ENCODE measurements at places on chromosomes 11 and 22. TPM values are rescaled to one million over a fixed set of nuclear protein-coding genes. Genes with fewer than 3 reads are reported as not detected.

GRCh38 chr11:88114486-88115045, 60.7 kb downstream of the RAB38 start:
- peaks cover 7% of the 10 kb centered on the region for H3K4me1 ChIP-seq
- H3K27me3 ChIP-seq = no peaks in the 10 kb centered on the region
- H3K27ac ChIP-seq = no peak overlapping the region
- no peak for DNase-seq
- no peak overlapping the region for H3K4me3 ChIP-seq

- peaks cover 34% of the 10 kb centered on the region for H3K27me3 ChIP-seq
- no peaks in the 10 kb centered on the region for H3K4me1 ChIP-seq
- no peaks in the 10 kb centered on the region for H3K36me3 ChIP-seq
- H3K4me3 ChIP-seq = no peak overlapping the region
- no peak overlapping the region for H3K27ac ChIP-seq
- DNase-seq = no peak
Observed at GRCh38 chr11:85815186-85815931, 4.4 kb upstream of the SYTL2 start.

GRCh38 chr22:25482868-25483639, 81.4 kb upstream of the GRK3 start:
- no peaks in the 10 kb centered on the region for H3K36me3 ChIP-seq
- no peak overlapping the region for H3K4me3 ChIP-seq
- H3K27ac ChIP-seq = no peak overlapping the region
- H3K4me1 ChIP-seq = no peaks in the 10 kb centered on the region

GRCh38 chr11:85798361-85798760, 12.6 kb downstream of the SYTL2 start:
- no peak overlapping the region for H3K27ac ChIP-seq
- no peaks in the 10 kb centered on the region for H3K4me1 ChIP-seq

GRCh38 chr22:36826262-36826661, 9.4 kb upstream of the PVALB start:
- H3K36me3 ChIP-seq = no peaks in the 10 kb centered on the region
- H3K27ac ChIP-seq = no peak overlapping the region
- no peak for DNase-seq
- no peaks in the 10 kb centered on the region for H3K27me3 ChIP-seq
- H3K4me3 ChIP-seq = no peak overlapping the region

DNA sequence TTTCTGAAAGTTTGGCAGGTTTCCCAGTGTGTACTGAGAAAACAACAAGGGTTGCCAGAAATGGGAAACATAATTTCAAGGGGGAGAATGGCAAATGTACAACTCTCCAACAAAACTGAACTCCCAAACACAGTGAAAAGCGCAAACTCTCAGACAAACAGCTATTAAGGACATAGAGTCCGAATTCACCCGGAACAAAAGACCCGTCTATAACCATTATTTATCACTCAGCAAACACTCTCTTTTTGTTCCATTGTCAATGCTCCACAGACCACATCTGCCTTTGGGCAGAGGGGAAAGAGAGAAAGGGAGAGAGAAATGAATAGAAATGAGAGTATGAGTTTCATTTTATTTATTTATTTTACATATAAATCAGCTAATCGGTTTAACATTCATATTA, 21.7 kb downstream of the KIRREL3 start:
- H3K36me3 ChIP-seq = no peaks in the 10 kb centered on the region
- no peak overlapping the region for H3K4me3 ChIP-seq
- H3K4me1 ChIP-seq = no peaks in the 10 kb centered on the region
- H3K27ac ChIP-seq = no peak overlapping the region
- DNase-seq = no peak

DNA sequence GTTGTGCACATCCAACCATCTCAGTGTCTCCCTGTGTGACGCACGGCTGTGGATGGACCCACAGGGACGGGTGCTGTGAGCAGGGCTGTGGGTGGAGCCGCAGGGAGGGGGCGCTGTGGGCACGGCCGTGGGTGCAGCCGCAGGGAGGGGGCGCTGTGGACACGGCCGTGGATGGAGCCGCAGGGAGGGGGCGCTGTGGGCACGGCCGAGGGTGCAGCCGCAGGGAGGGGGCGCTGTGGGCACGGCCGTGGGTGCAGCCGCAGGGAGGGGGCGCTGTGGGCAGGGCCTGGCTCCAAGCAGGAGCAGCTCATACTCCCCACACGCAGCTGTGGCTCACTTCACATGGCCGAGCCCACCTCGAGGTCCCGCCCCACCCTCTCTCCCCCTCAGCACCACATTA, 6.0 kb upstream of the MAPK11 start:
- H3K27ac ChIP-seq = no peak overlapping the region
- peaks cover 5% of the 10 kb centered on the region for H3K27me3 ChIP-seq
- peaks cover 15% of the 10 kb centered on the region for H3K36me3 ChIP-seq
- DNase-seq = peak; percentile 86
- peaks cover 2% of the 10 kb centered on the region for H3K4me1 ChIP-seq

- peaks cover 14% of the 10 kb centered on the region for H3K27me3 ChIP-seq
- H3K36me3 ChIP-seq = no peaks in the 10 kb centered on the region
- no peak overlapping the region for H3K4me3 ChIP-seq
- no peaks in the 10 kb centered on the region for H3K4me1 ChIP-seq
Observed at GRCh38 chr22:37010174-37010573, 9.1 kb downstream of the TST start.

DNA sequence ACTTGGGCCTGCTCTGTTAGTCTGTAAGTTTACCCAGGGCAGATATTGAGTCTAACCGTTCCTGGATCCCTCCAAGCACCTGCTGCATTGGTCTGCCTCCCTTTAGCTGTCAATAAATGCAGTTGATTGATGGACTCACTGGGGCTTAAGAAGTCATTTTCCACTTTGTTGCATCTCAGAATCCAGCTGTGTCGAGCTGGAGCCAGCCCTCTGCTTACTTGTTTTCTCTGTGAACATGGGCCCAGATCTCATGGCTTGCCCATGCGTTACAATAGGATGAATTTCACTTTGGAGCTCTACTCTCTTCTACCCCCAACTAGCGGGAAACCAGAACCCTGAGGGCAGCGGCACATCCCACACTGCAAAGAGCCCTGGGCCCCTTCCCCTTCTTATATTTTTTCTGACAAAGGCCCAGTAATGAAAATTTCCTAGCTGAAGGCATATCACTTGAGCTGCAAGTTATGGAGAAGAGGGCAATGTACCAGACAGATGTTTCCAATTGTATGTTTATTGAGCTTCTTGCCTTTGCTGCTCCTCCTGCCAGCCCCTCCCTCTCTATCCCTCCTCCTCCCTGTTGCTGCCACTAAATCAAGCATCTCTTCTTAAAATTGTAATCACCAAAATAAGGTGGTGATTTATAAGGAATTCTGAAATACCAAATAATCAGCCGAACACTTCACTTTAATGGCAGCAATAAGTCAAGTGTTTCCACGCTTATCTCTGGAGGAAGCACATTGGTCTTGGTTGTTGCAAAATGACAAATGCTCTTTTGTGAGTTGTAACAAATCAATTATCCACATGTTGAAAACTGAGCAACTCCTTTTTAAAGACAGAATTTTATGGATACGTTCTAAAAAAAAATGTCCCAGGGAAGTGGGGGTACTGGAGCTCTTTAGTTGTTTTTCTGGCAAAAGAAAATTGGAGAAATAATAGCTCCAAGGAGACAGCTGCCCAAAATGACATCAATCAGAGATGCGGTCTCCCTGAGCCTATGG, 212.3 kb upstream of the ZBED5 start:
- H3K27ac ChIP-seq = no peak overlapping the region
- no peaks in the 10 kb centered on the region for H3K36me3 ChIP-seq
- no peak overlapping the region for H3K4me3 ChIP-seq
- H3K27me3 ChIP-seq = peaks cover 15% of the 10 kb centered on the region
- no peak for DNase-seq
- no peaks in the 10 kb centered on the region for H3K4me1 ChIP-seq

DNA sequence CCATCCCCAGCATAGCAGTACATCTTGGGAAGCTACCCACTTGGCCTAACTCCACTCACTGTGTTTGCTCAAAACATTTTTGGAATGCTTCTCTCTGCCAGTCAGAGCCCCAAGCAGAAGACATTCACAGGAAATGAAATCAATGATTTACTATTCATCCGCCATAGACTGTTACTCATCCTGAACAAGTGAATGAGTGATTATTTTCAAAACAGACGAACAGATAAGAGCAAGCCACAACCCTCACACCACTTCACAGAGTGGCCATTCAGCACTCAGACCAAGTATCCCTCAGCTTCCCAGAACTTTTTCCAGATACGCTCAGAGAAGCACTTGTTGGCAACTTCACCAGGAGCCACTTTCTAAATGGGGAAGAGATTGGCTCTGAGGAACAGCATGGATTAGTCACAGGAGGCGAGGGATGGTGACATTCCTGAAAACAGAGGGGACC, 13.0 kb upstream of the UBASH3B start:
- no peak for DNase-seq
- H3K36me3 ChIP-seq = no peaks in the 10 kb centered on the region
- no peaks in the 10 kb centered on the region for H3K27me3 ChIP-seq
- H3K27ac ChIP-seq = no peak overlapping the region

CSF2RB gene
- total RNA-seq = not detected

NXPE2 gene
- total RNA-seq = not detected

ZBTB3 gene
- total RNA-seq = 33.8 TPM

P2RY6 gene
- total RNA-seq = 0.31 TPM

TRIM51G gene
- total RNA-seq = not detected

CTNND1 gene
- total RNA-seq = 216 TPM

INS gene
- total RNA-seq = not detected

KRTAP5-10 gene
- total RNA-seq = not detected

PTGDR2 gene
- total RNA-seq = not detected

PGA5 gene
- 0.63 TPM for total RNA-seq

OR8D1 gene
- not detected for total RNA-seq
